ENCODE measurements at places on chromosomes 2 and 18.
A peak's percentile ranks its signal among the peaks of the same experiment; 100 is the strongest.

DNA sequence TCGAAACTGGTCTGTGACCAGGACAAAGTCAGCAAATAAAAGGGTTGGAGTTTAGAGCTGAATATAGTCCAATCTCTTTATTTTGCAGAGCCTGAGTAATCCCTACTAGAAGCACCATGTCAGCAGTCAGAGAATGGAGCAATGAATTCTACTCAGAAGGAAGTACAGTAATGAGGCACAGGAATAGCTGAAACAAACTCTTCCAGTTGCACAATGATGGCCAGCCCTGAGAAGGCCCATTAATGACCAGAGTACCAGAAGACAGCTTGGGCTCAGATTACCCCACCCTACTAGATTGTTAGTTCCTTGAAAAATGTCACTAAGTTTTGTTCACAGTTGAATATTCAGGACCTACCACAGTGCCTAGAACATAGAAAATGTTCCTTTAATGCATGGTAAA is 40.3 kb upstream of the SCG2 start:
- no peak for DNase-seq

- DNase-seq, result no peak
Observed at GRCh38 chr2:164000176-164000575, 264.4 kb upstream of the FIGN start.

DNA sequence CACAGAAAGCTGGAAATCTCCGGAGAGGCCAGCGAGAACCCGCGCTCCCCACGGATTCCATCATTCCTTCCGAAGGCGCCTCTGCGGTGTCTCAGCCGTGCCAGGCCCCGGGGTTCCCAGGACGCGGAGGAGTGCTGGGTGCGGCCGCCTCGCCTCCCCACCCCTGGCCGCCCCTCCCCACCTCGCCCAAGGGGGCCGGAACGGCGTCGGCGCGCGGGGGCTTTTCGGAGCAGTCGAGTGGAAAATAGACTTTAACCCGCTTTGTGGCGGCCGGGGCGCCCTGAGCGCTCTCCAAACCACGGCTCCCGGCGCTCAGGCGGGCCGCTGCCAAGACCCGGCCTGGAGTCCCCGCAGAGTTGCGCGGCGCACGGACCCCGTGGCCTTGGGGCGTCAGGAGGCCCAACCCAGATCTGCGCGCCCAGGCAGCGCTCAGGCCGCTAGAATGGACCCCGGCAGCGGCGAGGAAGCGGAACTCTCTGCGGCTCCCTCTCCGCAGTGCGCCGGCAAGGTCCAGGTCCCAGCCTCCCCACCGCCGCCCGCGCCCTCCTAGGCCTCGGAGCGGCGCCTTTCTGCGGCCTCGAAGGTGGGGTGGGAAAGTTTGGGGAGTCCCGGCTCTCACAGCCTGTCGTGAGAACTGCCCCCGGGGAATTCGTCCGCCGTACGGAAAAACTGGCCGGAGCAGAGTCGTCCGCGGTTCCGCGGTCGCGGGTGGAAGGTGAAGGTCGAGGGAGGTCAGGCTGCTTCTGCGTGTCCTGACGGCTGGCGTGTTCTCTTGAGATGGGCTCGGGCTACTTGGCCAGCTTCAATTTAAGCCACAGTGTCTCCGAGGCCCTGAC is 1.2 kb upstream of the EMX1 start:
- DNase-seq, result no peak

- DNase-seq, result peak; percentile 1
Observed at GRCh38 chr18:50559752-50560680, at the start of gene MAPK4. Gene MAPK4 (plus strand): TSS chr18:50560087. CDS start chr18:50663959, 103,872 bp downstream.

DNA sequence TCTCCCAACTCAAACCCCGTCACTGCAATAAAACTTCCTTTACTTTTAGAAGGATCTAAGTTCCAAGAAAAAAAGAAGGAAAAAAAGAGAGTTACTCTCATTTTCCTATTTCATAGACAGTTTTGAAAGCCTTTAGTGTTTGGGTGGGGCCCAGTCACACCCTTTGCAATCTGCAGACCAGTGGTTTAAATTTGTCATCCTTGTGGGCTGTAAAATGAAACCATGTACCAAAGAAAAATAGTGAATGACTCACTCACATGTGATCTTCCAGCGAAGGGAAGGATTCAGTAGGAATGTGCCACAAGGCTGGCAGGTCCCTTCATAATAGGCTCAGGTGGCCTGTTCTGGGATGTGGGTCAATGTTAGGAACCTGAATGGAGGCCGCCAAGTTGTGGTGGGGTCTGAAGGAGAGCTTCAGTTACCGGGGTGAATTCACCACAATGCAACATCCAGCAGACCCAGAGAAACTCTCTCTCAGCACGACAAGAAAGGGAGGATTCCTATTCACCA is 28.3 kb downstream of the ANXA4 start:
- DNase-seq, result peak; percentile 32

DNA sequence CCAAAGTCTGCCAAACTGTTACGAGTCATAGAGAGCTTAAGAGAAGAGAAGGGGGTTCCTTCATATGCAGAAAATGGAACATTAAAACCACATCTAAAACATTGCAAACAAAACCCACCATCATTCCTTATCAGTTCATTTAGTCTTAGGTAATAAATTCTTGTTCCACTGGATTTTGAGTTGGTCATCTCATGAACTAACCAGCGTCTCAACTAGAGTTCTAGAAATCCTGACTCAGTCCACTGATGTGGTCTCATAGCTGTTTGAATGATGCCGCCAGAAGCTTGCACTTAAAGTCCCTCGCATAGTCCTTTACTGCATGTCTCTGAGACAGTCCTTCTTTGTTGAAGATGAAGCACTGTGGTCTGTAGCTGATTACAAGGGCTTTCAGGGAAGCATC is 15.0 kb upstream of the CAB39 start:
- DNase-seq, result no peak

DNA sequence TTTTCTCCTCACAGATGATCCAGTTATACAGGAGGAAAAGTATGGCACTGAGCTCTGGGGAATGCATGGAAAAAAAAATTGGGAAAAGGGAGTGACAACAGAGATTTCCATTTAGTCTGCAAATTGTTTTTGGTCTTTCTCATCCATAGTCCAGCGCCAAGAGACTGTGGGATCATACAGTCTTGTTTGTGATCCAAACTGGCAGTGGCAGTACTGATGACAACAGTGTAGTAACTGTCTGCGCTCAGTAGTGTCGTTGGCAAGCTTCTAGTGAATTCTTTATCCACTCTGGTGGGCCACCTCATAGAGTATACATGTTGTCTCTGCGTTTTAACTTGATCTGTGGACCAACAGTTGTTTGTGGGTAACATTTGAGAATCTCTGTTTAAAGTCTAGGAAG is 37.9 kb downstream of the GALNT1 start:
- no peak for DNase-seq

- DNase-seq, result no peak
Observed at GRCh38 chr18:49030692-49031443, 80.1 kb upstream of the SMAD7 start.

GRCh38 chr2:12334412-12334966 is 382.2 kb upstream of the TRIB2 start:
- no peak for DNase-seq

GRCh38 chr2:119718501-119719260 is 39.7 kb downstream of the TMEM177 start:
- DNase-seq, result no peak

DNA sequence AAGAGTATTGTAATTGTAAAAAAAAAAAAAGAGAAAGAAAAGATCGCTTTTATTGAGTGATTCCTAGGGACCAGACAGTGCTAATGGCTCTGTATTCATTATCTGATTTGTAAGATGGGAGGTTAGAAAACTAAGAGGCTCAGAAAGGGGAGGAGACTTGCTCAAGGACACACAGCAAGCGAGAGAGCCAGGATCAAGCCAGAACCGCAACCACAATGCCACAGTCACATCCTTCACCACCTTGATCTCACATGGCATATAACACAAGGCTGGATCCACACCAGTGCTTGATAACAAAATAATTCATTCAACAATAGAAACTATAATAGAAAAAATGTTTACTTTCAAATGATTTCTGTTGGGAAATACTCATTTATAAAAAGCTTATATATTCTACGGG is 37.5 kb downstream of the TFCP2L1 start:
- no peak for DNase-seq

GRCh38 chr18:39346916-39347315 is 1781.3 kb upstream of the CELF4 start:
- DNase-seq, result no peak

GRCh38 chr2:221590861-221591365 is 18.8 kb upstream of the EPHA4 start:
- no peak for DNase-seq

- no peak for DNase-seq
Observed at GRCh38 chr2:172323861-172324597, 103.4 kb upstream of the ITGA6 start.

DNA sequence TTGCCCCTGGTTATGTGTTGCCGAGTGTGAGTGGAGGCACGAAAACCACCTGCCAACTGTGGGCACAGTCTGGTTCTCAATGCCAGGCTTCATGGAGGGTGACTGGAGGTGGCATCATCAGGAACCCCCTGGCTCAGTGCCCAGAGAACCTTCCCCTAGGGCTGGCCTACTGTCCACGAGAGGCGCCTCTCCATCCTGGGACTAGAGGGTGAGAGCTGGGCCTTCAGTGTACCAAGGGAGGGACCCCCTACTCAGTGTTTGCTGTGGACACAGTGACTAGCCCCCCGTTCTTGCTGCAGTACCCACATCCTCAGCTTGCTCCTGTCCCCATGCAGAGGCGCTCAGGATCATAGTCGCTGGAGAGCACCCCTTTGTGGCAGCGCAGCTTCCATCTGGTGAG is 202.6 kb downstream of the HDAC4 start:
- DNase-seq, result no peak
